ENCODE measurements at places on chromosomes 12 and 14.
A peak's percentile ranks its signal among the peaks of the same experiment; 100 is the strongest.

- peak; percentile 59 for DNase-seq
Measured at GRCh38 chr14:104985675-104986486, at the start of gene CLBA1. CLBA1 (plus strand) TSS chr14:104985788; CDS start chr14:104986432, 644 bp downstream.

DNA sequence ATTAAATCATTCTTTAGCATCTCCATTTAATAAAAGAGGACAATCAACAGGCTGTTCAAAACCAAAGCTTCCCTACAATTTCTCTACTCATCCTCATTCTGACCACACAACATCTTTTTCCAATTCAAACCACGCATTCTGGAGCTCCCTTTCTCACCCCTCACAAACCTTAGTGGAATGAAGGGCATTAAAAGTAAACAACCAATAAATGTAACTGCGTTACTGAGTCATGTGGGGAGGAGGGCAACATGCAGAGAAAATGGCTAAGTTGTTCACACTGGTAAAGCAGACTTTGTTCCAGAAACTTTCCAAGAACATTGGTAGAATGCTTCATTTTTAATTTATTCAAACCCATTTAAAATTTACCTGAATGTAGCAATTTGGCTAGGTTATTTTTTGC, 19.6 kb downstream of the SOX5 start:
- DNase-seq: no peak

DNA sequence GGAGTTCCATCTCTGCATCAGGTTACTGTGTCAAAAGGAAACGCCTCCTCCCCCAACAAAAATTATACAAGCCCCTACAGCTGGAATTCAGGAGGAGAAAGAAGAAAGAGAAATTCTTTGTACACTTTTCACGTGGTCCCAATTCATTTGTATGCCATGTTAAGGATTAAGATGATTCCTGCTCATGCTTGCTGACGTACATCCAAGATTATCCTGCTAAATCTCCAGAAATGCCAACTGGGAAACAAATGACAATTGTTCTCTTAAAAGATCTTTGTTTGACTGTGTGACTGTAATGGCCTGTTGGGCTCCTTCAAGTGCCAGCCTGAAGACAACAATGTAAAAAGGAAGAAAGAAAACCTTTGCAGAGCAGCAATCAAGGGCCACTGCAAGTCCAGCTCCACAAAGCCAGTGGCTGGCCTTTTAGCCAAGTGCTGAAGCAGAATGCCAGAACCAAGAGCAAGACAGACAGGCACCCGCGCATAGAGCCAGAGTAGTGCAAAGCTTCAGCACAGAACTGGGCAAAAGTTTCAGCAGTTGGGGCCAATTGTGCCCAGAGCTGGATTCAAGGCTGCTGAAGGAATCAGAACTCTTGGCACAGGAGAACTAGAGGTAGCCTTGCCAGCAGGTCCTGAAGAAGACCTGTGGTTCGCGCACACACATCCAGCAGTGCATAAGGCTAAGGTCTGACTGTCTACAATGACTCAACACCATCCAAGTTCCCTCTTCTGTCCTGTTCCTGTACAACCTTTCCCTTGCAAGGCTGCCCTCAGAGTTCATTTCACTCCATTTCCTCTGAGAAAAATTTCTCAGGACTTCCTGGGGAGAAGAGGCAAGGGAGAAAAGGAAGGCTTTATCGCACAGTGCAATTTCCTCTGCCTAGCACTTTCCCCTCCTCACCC, 209.7 kb upstream of the BMP4 start:
- no peak for DNase-seq

DNA sequence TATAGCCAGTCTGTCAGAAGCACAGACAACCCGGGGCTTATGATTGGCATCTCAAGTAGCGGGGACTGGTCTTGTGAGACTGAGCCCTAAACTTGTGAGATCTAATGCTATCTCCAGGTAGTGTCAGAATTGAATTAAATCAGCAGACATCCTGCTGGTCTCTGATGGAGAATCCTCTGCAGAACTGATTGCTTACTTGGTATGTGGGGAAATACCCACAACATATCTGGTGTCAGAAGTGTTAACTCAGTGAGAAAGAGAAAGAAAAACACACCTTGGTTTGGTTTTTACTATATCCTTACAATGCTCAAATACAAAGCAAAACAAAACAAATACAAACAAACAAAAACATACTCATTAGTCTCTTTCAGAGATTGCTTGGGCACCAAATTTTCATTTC, 10.0 kb downstream of the SEL1L start:
- no peak for DNase-seq

DNA sequence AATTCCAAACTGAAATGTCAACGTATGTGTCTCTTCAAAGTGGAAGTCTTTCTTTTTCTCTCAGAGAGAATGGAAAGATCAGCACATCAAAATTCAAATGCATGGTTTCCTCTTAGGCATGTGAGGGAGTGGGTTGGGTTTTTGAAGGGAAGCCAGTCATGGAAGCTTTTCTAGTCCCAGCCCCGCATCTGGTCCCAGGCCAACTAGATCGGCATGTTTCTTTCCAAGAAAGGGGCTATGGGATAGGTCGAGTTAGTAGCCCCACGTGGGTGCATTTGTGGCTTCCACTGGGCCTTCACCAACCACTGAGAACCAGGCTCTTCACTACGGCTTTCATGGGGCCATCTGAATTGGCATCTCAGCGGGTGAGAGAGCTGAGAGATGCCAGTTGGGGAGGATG, 6.6 kb downstream of the C1S start:
- no peak for DNase-seq

DNA sequence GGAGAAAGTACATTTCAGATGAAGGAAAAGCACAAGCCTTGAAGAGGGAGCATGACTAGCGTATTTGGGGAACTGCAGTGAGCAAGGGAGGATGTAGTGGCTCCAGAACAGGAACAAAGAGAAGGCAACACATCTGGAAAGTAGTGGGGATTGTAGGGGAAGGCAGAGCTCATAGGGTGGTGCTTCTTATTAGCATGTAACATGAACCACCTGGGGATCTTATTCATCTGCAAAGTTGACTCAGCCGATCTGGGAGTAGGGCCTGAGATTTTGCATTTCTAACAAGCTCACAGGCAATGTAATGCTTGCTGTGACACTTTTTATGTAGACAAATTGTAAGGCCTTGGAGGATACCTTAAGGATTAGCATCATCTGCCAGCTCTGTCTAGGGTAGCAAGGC, 447.3 kb downstream of the NELL2 start:
- DNase-seq: no peak

DNA sequence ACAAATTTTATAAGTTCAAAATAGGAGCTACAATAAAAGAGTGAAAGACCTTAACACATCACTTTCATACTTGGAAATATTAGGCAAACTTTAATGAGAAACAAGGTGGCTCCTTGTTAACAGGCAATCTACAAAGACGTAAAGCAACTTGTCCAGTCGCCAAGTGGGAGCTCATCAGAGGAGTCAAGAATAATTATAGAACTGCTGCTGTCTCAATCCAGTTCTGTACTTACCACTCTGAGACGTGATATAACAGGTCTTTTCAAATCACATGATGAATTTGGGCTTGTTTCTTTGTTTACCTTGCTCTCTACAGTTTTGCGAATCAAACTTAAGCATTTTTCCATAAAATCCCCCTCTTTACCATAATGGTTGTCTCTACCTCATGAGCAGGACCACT, 3.6 kb downstream of the YBX3 start:
- DNase-seq: no peak

DNA sequence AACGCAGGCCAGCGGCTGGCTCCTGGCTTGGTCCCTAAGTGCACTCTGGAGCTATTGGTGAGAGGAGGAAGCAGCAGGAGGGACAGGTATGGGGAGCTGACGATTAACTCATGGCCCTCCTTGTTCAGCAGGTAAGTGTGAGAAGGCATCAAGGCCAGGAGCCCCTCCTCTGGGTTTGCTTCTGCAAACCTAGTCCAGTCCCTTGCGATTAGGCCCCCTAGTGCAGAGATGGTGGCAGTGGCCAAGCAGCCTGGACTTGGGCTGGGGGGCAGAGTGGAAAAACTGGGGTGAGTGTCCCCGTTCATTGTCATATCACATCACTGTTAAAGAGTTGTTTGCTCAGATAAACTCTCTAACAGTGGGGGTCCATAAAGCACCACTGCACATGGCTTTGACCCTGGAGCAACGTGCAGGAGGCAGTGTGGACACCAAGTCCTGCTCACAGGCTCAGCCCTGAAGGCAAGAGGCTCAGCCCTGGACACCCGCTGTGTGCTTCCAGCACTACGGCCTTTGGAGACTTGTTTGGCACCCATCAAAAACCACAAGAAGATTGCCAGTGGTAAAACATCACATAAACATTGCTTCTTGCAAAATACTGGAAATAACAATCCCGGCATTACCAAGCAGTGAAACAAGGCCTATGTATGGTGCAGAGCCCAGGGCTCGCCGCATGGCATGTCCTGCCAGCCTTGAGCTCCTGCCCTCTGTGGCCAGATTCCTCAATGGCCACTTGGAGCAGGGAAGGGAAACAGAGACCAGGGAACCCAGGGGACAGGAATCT, 184.3 kb upstream of the RTL1 start:
- no peak for DNase-seq

GRCh38 chr12:31526158-31526546, 64.8 kb downstream of the DENND5B start:
- no peak for DNase-seq

DNA sequence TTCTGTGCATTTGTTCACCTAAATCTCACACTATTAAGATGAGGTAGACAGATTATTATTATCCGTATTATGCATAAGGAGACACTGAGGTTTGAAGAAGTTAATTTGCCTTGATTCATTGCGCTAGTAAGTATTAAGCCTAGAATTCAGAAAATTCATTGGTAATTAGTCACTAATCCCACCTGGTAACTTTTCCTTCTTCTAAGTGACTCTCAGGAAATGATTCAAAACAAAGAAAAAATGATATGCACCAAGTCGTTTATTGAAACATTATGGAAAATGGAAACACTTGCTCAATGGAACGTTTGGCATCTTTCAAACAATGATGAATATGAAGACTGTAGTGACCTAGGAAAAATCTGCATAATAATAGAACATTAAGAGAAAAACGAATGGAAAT, 15.2 kb downstream of the RFX4 start:
- DNase-seq: no peak

GRCh38 chr12:10362325-10362724, 27.5 kb downstream of the KLRK1 start:
- DNase-seq: no peak

DNA sequence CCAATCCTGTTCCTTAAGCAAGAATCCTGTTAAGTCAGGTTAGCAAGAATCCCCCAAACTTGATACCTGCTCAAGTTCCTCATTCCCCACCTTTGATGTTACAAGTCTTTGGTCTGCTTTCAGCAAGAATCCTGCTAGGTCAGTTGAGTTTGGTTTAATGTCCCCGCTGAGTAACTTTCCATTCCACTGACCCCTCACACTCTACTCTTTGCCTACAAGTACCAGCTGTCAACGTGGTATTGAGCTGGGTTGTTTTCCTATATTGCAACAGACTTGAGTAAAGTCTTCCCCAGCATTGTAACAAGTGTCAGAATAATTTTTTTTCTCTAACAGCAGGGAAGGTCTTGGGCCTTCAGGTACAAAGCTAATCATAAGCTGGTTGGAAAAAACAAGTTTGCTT, 6.3 kb downstream of the PPM1H start:
- DNase-seq: no peak

GRCh38 chr12:76879710-76880518, 1.1 kb upstream of the CSRP2 start:
- DNase-seq: no peak

DNA sequence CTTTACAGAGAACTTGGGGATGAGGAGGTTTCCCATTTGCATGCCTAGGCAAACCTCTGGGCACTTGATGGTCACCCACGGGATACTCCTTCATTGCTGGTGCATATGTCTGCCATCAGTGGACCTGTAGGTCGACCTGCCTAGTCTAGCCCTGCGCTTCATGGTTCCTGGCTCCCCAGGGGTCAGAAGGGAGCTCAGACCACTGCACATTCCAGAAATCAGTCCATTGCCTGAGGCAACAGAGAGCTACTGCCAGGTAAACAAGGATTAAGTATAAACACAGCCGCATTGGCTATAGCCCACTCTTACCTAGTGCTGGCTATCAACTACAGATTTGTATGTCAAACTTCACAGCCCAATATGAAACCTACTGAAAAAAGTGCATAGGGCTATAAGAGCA, 476.4 kb downstream of the SOX5 start:
- no peak for DNase-seq

GRCh38 chr14:50599700-50600444, 39.9 kb downstream of the ATL1 start:
- DNase-seq: no peak

GRCh38 chr12:21308785-21309184, 25.9 kb downstream of the SLCO1A2 start:
- DNase-seq: no peak

GRCh38 chr12:111838353-111838752, 3.7 kb upstream of the MAPKAPK5 start:
- DNase-seq: no peak

DNA sequence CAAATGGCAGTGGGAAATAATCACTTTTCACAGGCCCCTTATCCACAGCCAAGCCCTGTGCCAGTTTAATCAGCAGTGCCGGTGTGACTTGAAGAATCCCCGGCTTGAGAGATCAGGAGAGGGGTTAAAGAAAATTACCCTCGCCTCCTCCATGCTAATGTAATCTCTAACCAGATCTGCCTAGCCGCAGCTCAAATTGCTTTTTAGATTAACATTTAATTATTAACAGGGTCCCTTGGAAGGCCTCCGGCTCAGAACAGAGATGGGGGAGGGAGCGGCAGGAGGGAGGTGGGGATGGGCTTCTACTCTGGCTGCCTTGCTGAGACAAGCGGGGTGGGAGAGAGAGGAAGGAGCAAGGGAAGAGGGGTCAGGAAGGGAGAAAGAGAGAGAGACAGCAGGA, 24.0 kb downstream of the FAM222A start:
- no peak for DNase-seq

GRCh38 chr12:118058881-118059280, 2.1 kb downstream of the WSB2 start:
- DNase-seq: no peak

DNA sequence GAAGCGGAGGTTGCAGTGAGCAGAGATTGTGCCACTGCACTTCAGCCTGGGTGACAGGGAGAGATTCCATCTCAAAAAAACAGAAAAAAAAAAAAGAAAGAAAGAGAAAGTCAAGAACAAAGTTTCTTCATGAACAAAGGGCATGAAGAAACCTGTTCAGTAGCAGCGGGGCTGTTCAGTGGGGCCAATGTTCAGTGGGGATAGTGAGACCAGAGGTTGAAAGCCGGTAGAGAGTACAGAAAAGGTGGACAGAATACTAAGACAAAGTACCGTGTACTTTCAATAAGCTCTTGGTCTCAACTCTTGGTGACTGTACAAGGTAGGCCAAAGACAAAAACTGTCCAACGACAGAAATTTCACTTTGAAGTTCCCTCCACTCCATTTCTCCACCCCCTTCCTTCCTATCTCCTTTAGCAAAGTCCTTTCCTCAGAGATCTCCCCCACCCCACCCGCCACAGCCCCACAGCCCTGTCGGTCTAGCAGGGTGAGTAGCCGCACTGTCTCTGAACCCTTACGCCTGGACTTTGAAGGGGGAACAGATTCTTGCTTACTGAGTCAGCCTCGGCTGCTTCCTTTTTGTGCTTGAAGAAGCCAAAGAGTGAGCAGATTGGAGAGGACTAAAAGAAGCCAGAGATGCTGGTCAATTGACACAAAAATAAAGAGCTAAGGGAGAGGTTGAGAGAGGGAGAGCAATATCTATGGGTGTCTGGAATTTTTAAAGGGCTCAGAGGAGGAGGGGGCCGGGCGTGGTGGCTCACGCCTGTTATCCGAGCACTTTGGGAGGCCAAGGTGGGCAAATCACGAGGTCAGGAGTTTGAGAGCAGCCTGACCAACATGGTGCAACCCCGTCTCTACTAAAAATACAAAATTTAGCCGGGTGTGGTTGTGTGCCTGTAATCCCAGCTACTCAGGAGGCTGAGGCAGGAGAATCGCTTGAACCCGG, 44.2 kb upstream of the FOS start:
- DNase-seq: no peak
